ENCODE measurements at places on chromosomes 2 and 18. TPM values are rescaled to one million over a fixed set of nuclear protein-coding genes. Genes with fewer than 3 reads are reported as not detected.

DNA sequence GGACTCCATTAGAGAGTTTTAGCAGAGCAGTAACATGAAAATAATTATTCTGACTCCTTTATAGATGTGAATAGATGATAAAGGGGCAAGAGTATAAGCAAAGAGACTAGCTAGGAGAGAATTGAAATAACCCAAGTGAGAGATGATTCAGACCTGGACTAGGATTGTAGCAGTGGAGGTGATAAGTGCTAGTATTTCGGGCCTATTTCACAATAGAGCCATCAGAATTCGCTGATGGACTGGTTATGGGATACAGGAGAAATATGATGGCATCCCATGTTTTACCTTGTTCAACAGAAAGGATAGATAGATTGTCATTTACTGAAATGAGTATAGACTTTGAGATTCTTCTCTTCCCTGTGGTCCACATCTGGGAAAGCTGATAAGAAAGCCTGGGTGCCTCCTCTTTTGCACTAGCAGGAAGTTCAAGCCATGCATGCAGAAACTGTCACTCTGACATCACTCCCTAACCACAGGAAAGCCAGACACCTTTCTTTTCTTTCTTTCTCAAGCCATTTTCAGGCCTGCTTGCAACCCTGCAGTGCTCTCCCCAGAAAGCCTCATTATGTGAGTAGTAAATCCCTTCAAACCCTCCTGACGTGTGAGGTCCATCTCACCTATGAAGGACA is 25.3 kb downstream of the DYNAP start:
- DNase-seq: no peak

- no peak for DNase-seq
Observed at GRCh38 chr18:55862693-55863390, 274.9 kb upstream of the TCF4 start.

Gene TMEM198
- 19.0 TPM for polyA plus RNA-seq

Gene FIGN
- polyA plus RNA-seq: 7.4 TPM
